ENCODE measurements at places on chromosomes 12 and 14.

GRCh38 chr14:23827100-23827892 lies 126.3 kb upstream of the DHRS4 start:
- no peak for DNase-seq

- DNase-seq: no peak
Measured at GRCh38 chr12:6626654-6627283, 9.0 kb downstream of the LPAR5 start.

DNA sequence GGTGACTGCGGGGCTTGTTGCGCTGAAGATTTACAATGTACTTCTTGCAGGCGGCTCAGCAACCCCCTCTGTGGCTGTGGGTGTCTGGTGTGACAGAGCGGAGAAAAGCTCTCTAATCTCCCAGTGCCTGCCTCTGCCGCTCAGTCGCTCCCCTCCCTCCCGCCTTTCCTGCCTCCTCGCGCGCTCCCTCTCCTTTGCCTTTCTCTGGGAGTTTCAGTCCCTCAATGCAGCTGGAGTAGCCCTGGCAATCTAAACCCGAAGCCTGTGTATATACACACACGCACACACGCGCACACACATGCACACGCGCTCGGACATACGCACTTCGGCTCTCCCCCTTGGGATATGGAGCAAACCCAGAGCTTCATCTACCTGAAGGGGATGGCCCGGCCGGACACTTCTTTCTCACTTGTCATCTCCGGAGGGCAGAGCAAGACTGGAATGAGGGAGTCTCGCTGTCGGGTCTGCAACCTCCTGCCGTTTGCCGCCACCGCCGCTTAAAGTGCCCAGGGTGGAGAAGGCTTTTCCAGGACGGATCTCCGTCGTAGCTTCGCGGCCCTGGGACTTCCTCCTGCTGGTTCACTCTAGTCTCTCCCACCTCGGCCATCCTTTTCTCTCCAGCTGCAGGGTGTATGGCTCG lies 599 bp upstream of the TRHDE start:
- peak; percentile 28 for DNase-seq

DNA sequence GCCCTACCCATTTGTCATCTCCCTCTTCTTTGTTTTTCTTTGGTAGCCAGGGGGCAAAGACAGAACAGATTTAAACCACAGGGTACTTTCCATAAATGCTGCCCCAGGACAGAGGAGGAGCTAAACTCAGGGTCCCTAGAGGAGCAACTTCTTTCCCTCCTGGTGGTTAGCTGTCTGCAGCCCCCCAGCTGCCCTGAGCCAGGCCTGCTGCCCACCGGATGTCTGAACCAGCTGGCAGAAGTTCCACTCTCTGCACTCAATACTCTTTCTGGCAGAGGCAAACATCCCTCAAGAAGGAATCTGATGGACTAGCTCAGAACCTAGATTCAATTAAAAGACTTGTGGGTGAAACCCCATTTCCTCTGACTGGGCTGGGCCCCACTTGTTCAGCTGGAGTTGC lies 10.7 kb downstream of the VDR start:
- no peak for DNase-seq

DNA sequence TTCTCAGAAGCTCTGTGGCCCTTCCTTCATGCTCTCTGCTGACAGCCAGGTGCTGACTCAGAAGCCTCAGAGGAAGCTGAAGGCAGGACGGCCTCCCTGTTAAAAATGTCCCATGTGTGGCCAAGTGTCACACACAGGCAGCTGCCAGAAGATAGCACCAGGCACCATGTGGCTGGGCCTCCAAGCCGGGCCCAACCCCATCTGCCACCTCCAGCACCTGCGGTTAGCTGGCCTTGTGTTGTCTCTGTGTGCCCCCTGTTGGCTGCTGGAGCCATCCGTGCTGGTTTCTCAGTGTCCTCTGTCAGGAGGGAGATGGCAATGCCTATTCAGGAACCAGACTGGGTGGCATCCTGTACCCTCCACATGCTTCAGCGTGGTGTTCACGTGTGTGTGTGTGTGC lies 63.2 kb downstream of the TSPAN11 start:
- DNase-seq: peak; percentile 63

GRCh38 chr12:64323476-64324225 lies 66.9 kb downstream of the C12orf56 start:
- no peak for DNase-seq

DNA sequence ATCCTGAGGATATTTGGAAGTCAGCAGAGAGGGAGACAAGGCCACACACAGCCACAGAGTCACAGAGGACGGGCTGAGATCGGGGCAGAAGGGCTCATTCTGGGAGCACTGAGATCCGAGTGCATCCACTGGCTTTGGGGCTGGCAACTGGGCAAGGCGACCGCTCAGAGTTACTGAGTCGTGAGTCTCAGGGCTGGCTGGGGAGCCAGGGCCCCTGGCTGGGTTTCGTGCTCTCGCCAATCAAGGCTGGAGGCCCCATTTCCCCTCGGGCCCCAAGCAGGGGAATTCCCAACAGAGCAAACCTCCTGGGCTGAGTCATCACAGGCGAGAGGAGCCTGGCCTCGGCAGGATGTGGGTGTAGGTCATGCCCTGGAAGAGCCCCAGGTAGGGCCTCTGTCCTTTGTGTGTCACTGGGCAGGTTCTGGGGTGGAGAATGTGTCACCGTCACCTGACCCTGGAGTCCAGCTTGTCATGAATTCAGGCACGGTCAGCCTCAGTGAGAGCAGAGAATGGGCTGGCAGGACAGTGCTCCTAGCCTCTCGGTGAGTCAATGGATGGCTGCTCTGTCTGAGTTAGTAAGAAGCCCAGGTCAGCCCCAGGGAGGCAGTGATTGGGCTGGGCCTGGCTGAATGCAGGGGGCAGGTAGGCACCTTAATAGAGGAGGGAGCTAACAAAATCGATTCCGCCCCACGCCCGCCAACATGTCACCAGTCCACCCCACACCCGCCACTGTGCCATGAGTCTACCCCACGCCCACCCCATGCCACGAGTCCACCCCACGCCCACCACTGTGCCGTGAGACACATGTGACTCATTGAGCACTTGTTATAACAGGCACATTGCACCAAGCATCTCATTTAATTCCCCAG lies 16.9 kb downstream of the ASB2 start:
- DNase-seq: no peak

GRCh38 chr12:124422570-124423523 lies 128.0 kb downstream of the RFLNA start:
- peak; percentile 30 for DNase-seq

- DNase-seq: no peak
Measured at GRCh38 chr12:63045020-63045860, 105.8 kb downstream of the AVPR1A start.

GRCh38 chr12:117486840-117487659 lies 125.6 kb upstream of the NOS1 start:
- no peak for DNase-seq

GRCh38 chr12:120126635-120127005 lies 10.1 kb upstream of the RAB35 start:
- no peak for DNase-seq

- no peak for DNase-seq
Measured at GRCh38 chr12:66182956-66183355, 6.1 kb upstream of the IRAK3 start.

DNA sequence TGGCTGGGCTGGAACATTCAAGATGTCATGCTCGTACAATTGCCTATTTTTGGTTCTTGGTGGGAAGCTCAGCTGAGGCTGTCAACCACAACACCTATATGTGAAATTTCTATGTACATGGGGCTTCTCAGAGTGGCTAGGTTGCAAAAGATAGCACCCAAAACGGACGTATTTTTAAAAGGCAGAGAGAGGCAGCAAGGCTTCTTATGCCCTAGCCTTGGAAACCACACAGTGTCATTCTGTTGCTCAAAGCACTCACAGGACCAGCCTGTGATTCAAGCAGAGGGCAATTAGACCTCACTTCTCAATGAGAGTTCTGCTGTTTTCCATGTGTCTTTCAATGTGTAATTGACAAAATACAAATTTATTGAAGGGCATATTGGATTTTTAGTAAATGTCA lies 134.0 kb downstream of the GXYLT1 start:
- no peak for DNase-seq

- DNase-seq: no peak
Measured at GRCh38 chr12:47828008-47828975, 8.6 kb upstream of the HDAC7 start.

- no peak for DNase-seq
Measured at GRCh38 chr12:6978611-6979011, 7.9 kb downstream of the EMG1 start.

DNA sequence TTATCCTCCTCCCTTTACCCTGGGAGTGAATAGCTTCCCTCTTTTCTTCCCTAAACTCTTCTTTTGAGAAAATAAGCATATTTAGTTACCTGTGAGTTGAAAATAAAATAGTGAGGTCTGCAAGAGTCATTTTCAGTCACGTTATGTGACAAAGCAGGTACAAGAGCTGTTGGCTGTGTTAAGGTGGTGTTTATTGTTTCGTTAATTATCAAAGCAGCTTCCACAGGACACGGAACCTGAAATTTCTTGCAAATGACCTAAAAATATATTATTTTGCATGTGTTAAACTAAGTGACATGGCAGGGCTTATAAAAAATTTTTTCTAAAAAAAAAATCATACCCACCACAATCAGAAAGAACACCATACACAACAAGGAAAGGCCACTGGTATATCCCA lies 8.3 kb downstream of the SLC38A2 start:
- no peak for DNase-seq

GRCh38 chr12:102946042-102946441 lies 11.4 kb upstream of the ASCL1 start:
- DNase-seq: no peak

- peak; percentile 56 for DNase-seq
Measured at GRCh38 chr12:57452937-57453509, 2.1 kb upstream of the INHBE start.

GRCh38 chr14:104296388-104297312 lies 158.3 kb downstream of the KIF26A start:
- DNase-seq: no peak

Measured in NCI-H1092 (cell line).